ENCODE measurements at places on chromosomes 12 and 14.

DNA sequence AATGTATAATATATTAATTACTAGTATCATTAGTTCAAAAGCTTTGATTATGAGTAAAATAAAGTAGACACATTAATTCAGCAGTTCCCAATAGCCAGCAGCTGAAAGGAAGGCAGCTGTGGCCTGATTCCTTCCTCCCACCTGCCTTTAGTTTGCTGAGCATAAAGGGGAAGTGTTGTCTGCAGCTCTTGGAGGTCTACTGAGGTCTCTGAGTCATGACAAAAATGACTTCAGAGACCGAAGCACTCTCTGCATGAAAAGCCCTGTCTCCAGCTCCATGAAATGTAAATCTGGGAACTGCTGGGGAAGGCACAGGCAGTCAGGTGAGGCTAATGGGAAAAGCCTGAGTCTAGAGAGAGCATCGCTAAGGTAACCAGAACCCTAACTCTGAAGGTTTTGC is 165.4 kb downstream of the NRXN3 start:
- no peak for DNase-seq

- no peak for DNase-seq
Measured at GRCh38 chr14:71474301-71475265, 457.6 kb upstream of the RGS6 start.

- DNase-seq = no peak
Measured at GRCh38 chr12:132076711-132077110, 67.4 kb downstream of the DDX51 start.

GRCh38 chr12:107779077-107779831 is 4.8 kb downstream of the ASCL4 start:
- no peak for DNase-seq

GRCh38 chr12:59890896-59891579 is 295.2 kb downstream of the SLC16A7 start:
- no peak for DNase-seq
